ENCODE measurements at places on chromosomes 16 and 17.
A peak's percentile ranks its signal among the peaks of the same experiment; 100 is the strongest.

- no peak for DNase-seq
- H3K27ac ChIP-seq, result no peak overlapping the region
- no peaks in the 10 kb centered on the region for H3K4me1 ChIP-seq
- H3K36me3 ChIP-seq, result no peaks in the 10 kb centered on the region
- H3K27me3 ChIP-seq, result peaks cover 15% of the 10 kb centered on the region
Observed at GRCh38 chr17:27996202-27997043, 46.1 kb upstream of the NLK start.

DNA sequence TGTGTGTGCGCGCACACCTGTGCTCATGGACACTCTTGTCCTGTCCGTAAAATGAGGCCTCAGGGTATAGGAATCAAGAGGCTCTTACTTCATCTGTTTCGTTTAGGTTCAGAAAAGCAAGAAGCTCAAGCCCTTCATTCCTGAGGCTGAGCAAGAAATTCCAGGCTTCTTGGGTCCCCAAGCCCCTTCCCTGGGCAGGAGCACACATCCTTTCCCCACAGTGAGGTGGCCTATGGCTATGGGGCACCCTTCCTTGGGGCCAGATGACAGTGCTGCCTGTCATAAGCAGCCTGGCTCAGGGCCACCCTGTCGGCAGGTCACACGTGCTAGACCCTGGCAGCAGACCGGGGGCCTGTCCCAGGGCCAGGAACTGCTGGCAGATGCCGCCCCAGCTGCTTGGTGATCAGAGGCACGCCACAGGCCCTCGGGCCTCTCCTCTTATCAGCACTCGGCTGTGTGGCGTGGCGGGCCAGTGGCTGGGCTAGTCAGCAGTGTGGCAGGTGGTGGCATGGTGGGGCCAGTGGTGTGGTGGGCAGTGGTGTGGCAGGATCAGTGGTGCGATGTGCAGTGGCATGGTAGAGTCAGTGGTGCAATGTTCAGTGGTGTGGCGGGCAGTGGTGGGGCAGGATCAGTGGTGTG lies 50.2 kb downstream of the NKD1 start:
- H3K27me3 ChIP-seq, result no peaks in the 10 kb centered on the region
- H3K27ac ChIP-seq, result no peak overlapping the region
- no peak for DNase-seq
- peaks cover 9% of the 10 kb centered on the region for H3K4me1 ChIP-seq
- H3K36me3 ChIP-seq, result no peaks in the 10 kb centered on the region
- no peak overlapping the region for H3K4me3 ChIP-seq

DNA sequence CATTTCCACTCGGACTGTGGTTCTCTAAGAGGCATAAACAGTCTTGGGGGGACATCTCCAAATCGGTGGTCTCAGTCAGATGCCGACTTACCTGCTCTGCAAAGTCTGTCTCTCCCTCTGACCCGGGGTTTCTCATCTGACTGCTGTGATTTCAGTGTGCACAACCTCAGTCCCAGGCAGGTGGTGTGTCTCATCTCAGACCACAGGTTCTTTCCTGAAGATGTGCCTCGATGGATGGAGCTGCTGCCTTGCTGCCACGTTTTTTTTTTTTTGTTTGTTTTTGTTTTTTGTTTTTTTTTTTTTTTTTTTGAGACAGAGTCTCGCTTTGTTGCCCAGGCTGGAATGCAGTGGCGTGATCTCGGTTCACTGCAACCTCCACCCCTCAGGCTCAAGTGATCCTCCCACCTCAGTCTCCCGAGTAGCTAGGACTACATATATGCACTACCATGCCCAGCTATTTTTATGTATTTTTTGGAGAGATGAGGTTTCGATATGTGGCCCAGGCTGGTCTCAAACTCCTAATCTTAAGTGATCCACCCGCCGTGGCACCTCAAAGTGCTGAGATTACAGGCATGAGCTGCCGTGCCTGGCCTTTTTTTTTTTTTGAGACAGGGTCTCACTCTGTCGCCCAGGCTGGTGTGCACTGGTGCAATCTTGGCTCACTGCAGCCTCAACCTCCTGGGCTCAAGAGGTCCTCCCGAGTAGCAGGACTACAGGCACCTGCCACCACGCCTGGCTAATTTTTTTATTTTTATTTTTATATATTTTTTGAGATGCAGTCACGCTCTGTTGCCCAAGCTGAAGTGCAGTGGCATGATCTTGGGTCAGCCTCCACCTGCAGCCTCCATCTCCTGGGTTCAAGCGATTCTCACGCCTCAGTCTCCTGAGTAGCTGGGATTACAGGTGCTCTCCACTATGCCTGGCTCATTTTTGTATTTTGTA lies 15.4 kb downstream of the SPIRE2 start:
- H3K27ac ChIP-seq, result no peak overlapping the region
- no peak for DNase-seq
- no peaks in the 10 kb centered on the region for H3K27me3 ChIP-seq

DNA sequence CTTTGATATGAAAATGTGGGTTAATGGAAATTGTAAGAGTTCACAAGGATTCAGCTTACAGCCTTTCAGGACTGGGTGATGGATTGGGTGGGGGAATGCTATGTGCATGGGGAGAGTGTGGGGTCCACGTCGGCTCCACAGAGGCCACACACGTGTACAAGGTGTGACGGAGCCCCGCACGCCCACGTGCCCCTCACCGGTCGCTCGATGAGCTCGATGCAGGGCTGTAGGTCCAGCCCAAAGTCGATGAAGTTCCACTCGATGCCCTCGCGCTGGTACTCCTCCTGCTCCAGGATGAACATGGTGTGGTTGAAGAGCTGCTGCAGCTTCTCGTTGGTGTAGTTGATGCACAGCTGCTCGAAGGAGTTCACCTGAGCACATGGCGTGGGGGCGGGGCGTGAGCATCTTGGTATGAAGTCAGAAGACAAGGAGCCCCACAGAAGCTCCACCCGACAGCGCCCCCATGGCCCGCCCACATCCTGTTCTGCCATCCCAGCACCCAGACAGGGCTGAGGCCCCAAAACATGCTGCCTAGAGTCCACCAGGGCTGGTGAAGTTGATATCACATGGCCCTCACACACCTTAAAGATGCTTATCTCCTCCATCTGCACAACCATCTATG lies 99.1 kb downstream of the MYH11 start:
- no peak overlapping the region for H3K4me3 ChIP-seq
- no peaks in the 10 kb centered on the region for H3K27me3 ChIP-seq
- no peak for DNase-seq
- H3K4me1 ChIP-seq, result no peaks in the 10 kb centered on the region
- no peak overlapping the region for H3K27ac ChIP-seq

DNA sequence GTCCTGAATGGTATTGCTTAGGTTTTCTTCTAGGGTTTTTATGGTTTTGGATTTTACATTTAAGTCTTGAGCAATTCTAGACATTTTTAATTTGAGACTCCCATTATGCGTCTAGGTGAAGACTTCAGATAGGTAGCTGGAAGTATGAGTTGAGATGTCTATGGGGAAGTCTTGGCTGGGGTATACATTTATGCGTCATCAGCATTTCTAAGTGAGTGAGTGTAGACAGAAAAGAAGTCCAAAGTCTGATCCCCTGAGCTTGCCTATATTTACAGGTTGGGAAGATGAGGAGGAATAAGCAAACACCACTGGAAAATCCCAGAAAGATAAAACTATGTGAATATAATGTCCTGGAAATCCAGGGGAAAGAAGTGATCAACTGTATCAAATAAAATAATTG lies 68.9 kb downstream of the KCNJ2 start:
- no peaks in the 10 kb centered on the region for H3K27me3 ChIP-seq
- DNase-seq, result no peak
- H3K4me3 ChIP-seq, result no peak overlapping the region

- H3K4me3 ChIP-seq, result peak overlapping the region; percentile 71
- no peak for DNase-seq
- no peaks in the 10 kb centered on the region for H3K36me3 ChIP-seq
- H3K4me1 ChIP-seq, result peaks cover 16% of the 10 kb centered on the region
- H3K27ac ChIP-seq, result no peak overlapping the region
Observed at GRCh38 chr17:68290268-68290954, 516 bp downstream of the SLC16A6 start.

DNA sequence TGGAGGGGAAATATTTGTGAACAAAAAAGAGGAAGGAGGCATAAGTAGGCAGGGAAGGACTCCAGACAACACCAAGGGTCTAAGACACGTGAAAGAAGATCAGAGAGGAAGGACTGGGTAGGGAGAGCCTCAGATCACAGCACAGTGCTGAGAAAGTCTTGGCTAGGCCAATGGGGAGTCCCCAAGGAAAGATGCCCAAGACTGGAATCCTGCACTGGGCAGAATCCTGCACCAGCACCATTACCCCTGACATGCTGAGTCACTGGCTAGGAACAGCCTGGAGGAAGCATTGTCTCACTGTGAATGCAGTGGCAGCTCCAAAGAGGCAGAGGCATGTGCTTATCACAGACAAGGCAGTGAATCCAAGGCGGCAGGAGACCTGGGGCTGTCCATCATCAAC lies 19.2 kb downstream of the CLEC19A start:
- peaks cover 2% of the 10 kb centered on the region for H3K27me3 ChIP-seq
- no peak overlapping the region for H3K4me3 ChIP-seq
- no peaks in the 10 kb centered on the region for H3K4me1 ChIP-seq
- no peaks in the 10 kb centered on the region for H3K36me3 ChIP-seq

GRCh38 chr17:39666601-39667261 lies 1.5 kb upstream of the PNMT start:
- H3K36me3 ChIP-seq, result peaks cover 5% of the 10 kb centered on the region
- no peak overlapping the region for H3K27ac ChIP-seq
- H3K4me1 ChIP-seq, result peaks cover 8% of the 10 kb centered on the region
- H3K27me3 ChIP-seq, result peaks cover 37% of the 10 kb centered on the region
- no peak for DNase-seq
- no peak overlapping the region for H3K4me3 ChIP-seq

DNA sequence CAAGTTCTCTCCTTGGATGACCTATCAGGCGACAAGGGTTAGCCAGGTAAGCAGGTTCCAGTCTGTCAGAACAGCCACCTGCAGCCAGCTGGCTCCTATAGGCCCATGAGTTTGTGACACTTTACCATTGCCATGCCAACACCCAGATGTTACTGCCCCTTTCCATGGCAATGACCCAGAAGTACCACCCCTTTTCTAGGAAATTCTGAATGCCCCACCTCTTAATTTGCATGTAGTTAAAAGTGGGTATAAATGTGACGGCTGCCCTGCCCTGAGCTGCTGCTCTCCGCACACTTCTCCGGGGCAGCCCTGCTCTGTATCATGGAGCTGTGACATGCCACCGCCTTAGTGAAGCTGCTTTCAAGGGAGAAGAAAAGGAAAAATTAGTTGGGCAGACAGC lies 10.0 kb upstream of the SECTM1 start:
- DNase-seq, result no peak
- no peak overlapping the region for H3K27ac ChIP-seq
- no peaks in the 10 kb centered on the region for H3K36me3 ChIP-seq
- no peaks in the 10 kb centered on the region for H3K27me3 ChIP-seq
- no peak overlapping the region for H3K4me3 ChIP-seq

DNA sequence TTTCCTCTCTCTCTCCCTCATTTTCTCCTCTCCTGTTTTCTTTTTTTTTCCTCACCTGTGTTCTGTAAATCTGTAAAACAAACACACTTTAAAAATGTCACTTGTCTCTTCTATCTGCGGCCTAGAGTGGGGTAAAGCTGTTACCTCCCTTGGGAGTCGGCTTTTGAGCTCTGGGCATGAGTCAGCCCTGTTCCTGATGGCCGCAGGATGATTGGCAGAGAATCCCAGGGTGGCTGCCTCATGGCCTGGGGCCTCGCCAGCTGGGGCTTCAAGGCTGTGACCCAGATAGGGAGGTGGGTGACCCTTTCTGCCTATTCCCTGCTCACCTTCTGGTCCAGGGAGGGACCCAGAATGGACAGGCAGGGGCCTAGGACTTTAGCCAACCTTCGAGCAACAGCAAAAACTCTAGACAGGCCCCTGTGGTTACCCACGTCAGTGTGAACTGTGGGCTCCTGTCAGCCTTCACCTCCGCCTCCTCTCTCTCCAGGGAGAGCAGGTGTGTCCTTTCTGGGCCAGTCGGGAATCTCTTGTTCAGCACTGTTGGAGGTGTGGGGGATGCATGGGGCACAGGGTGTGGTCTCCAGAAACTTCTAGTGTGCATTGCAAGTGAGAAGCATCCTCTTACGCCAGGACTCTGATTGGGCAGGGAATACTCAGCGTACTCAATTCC lies 87.4 kb downstream of the RAP1GAP2 start:
- DNase-seq, result no peak
- no peaks in the 10 kb centered on the region for H3K36me3 ChIP-seq
- no peak overlapping the region for H3K27ac ChIP-seq
- no peak overlapping the region for H3K4me3 ChIP-seq
- H3K4me1 ChIP-seq, result peaks cover 5% of the 10 kb centered on the region
- H3K27me3 ChIP-seq, result no peaks in the 10 kb centered on the region

DNA sequence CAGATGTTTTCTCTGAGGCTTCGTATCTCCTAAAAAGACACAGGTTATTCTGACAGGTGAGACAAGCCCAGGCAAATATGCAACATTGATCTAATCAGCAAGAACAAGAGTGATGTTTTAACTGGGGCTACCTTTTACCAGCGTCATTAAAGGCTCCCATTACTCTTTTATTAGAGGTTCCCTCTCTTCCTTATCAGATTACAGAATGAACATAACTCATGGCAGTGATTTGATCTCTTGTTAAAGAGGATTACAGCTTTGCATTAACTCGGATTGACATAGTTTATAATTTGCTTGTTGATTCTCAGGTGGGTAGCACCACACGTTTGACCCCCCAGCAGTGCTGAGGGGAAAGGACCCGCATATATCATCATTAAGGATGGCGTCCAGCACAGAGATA lies 90.5 kb downstream of the AATF start:
- H3K27me3 ChIP-seq, result no peaks in the 10 kb centered on the region
- no peak overlapping the region for H3K4me3 ChIP-seq
- H3K4me1 ChIP-seq, result peaks cover 2% of the 10 kb centered on the region
- no peaks in the 10 kb centered on the region for H3K36me3 ChIP-seq

GRCh38 chr16:79772784-79773183 lies 172.2 kb upstream of the MAF start:
- no peak for DNase-seq
- no peak overlapping the region for H3K4me3 ChIP-seq
- H3K27me3 ChIP-seq, result no peaks in the 10 kb centered on the region

GRCh38 chr16:73143576-73144422 lies 95.9 kb upstream of the ZFHX3 start:
- H3K4me1 ChIP-seq, result peaks cover 6% of the 10 kb centered on the region
- H3K4me3 ChIP-seq, result no peak overlapping the region
- H3K27ac ChIP-seq, result no peak overlapping the region
- H3K27me3 ChIP-seq, result no peaks in the 10 kb centered on the region
- no peaks in the 10 kb centered on the region for H3K36me3 ChIP-seq
